Non-pigmented ciliary epithelial cell (primary cell): ENCODE measurements at places on chromosomes 3 and 15.

DNA sequence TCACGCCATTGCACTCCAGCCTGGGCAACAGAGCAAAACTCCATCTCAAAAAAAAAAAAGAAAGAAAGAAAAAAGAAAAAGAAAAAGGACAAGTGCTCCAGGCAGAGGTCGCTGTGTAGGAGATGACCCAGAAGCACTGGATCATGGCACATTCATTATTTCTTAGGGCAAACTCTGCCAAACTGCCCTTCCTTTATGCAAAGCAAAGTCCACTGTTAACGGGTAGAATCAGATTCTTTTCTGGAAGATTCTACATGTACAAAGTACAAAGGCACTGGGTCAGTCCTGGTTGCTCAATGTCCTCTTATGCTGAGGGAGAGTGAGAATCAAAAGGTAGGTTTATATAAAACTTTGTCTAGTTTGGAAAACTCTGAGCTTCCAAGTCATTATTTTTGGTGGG is 144.9 kb downstream of the FEZF2 start:
- no peak for DNase-seq

- DNase-seq = no peak
Observed at GRCh38 chr15:65577129-65577996, 33.6 kb downstream of the INTS14 start.

DNA sequence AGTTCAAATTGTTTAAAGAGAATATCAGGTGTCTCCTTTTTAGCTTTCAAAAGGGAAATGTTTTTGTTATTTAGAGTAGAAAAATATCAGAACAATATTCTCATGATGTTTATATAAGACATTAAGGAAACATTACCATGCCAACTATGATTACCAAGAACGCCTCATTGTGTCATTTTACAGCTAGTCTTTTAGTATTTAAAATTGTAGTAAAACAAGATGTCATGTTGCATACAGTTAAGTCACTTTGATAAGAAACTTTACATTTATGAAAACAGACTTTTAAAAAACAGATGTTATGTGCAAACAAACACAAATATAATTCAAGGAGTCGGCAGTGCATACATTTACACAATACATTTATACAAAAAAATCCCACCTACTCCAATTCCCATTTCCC is 4.4 kb downstream of the PLSCR4 start:
- no peak for DNase-seq

DNA sequence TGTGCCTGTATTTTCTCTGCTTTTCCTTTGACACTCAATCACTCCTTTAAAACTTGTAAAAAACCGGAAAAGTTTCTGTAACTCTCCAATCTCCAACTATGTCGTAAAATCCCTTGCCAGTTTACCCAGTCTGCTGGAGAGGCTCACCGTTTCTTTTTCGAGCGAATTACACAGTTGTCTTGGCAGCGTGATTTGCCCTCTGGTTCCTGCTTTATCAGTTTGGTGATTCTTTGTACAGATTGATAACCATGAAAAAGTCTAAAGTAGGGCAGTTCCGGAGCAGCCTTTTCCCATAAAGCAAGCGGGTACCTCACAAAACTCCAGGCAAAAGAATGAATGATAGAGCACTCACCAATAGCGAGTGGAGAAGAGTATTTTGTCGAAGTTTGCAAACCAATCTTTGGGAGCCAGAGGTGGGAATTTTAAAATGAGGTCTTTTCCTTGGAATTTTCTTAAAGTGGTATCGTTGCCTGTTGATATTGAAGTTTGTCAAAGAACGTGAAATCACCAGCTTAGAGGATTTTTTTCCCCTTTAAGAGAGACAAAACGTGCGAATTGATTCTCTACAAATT is at the start of gene TTC23:
Gene TTC23, minus strand, starts transcription at position 312 of the 572 bp plus-strand sequence. CDS start 20,869 bp downstream, outside the sequence.
- DNase-seq = peak; percentile 56

- DNase-seq = no peak
Observed at GRCh38 chr3:149274220-149274619, 52.6 kb upstream of the CP start.

- no peak for DNase-seq
Observed at GRCh38 chr3:47469616-47470015, 6.1 kb downstream of the SCAP start.

DNA sequence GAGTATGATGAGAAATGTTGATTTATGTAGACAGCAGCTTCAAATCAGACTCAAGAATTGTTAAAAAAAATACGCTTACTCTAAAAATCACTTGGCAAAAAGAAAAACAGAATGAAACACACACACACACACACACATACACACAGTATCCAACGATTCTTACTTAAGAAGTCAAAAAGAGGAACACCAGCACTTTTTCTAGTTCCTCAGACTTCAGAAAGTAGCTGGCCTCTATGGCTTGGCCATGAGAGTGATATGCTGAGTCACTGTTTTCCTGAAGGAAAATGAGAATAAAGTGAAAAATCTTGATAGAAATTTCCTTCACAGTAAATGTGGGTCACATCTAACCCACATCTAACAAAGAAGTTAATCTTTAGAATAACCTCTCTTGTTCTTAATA is 22.1 kb downstream of the CNTN3 start:
- no peak for DNase-seq
